ENCODE measurements at places on chromosomes 2 and 18.

DNA sequence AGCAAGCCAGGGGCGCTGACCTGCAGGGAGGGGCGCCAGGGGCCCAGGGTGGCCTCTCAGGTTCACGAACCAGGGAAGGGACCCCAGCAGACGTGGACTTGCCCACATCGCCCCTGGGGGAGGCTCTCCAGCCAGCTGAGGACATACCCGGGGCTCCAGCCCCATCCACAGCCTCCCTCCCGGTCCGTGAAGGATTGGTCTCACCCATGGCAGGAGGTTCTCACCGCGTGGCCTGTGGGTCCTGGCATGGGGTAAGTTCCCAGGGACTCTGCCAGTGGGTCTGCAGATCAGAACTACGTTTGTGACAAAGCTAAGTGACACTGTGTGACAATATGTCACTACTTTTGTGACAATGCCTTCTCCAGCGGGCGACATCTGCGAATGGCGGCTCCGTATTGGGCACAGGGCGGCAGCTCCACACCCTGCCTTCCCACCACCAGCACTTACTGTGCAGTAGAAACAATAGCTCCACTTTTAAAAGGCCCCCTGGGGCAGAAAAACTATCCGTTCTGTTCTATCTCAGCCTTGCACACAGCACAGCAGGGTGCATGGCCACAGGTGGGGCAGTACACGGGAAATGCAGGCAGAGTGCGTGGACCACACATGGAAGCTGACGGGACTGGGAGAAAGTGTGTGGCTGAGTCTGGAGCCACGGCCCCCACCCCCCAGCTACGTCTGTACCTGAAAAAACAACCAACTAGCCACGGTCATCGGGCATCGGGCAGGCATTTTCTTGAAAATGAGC is 65.2 kb upstream of the CTDP1 start:
- DNase-seq: no peak

- DNase-seq: no peak
Observed at GRCh38 chr2:113251118-113251517, 27.6 kb downstream of the PAX8 start.

DNA sequence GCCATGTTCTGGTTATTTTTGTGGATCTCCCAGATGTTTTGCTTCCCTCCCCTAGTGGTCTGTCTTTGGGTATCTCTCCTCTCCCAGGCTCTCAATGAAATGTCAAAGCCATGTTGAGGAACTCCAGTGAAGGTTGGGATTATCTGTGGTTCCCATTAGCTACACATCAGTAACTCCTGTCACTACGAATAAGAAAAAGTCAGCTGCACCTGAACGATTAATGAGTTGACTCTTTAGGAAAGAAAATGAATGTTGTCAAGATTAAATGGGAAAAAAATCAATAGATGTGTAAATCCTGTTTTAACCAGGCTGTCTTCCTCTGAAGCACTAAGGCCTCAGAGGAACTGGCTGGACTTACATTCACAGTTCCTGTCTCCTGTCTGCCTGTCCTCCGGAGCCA is 94.0 kb upstream of the DAPL1 start:
- DNase-seq: no peak

- DNase-seq: no peak
Observed at GRCh38 chr2:28347193-28347592, 45.5 kb upstream of the FOSL2 start.

- no peak for DNase-seq
Observed at GRCh38 chr2:207565736-207566500, 36.2 kb downstream of the CREB1 start.

GRCh38 chr2:227148106-227148505 is 15.9 kb downstream of the COL4A4 start:
- DNase-seq: no peak

- DNase-seq: no peak
Observed at GRCh38 chr18:20996418-20996817, 115.2 kb downstream of the ROCK1 start.

DNA sequence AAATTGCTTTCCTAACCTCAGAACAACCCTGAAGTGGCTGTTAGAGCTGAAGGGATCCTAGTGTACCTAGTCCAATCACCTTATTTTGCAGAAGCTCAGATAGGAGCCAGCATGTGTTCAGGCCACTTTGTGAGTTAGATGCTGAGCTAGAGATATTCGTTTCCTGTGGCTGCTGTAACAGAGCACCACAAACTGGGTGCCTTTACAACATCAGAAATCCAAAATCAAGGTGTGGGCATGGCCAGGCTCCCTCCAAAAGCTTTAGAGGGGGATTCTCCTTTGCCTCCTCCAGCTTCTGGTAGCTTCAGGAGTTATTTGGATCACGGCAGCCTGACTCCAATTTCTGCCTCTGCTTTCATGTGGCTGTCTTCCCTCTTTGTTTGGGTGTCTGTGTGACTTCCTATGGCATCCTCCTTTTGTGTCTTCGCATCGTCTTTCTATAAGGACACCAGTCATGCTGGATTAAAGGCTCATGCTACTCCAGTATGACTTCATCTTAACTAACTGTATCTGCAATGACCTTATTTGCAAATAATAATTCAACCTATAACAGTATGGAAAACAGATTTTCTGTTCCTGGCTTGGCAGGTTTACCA is 86.3 kb upstream of the TGFA start:
- no peak for DNase-seq

GRCh38 chr2:85921659-85922058 is 32.9 kb upstream of the ST3GAL5 start:
- no peak for DNase-seq

DNA sequence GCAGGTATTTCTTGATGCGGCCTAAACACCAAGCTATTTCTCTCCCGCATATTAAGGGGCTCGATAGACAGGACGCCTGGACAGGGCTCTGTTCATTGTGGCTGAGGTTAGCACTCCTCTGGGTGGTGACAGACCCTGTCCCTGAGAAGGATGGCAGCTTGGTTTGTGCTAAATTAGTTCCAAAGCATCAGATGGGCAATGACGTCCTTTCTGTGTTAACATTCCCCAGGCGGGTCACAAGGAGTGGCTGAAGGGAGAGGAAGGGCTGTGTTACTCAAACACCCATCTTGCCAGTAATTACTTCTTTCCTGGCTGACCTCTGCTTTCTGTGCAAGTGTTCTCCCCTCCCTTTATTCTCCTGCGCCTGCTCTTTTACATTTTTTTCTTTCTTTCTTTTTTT is 75.0 kb downstream of the TMEM247 start:
- no peak for DNase-seq

- no peak for DNase-seq
Observed at GRCh38 chr18:55421615-55422419, 166.2 kb downstream of the TCF4 start.

- no peak for DNase-seq
Observed at GRCh38 chr2:216560838-216561270, 62.2 kb downstream of the RPL37A start.

DNA sequence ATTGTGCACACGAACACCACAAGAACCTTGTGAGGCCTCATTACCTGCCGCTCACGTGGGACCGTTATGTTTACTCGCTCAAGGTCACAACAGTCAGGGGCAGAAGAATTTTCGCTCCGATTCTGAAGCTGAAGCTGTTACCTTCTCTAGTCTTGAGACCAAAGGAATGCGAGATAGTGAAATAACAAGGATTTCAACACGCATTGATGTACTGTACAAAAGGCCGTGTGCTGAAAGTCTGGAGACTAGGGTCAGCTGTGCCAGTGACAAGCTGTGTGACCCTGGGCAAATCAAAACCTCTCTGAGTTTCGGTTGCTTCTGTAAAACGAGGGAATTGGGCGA is 583 bp downstream of the NEMP2 start:
- no peak for DNase-seq

GRCh38 chr2:162267496-162267895 is 24.3 kb upstream of the FAP start:
- no peak for DNase-seq

DNA sequence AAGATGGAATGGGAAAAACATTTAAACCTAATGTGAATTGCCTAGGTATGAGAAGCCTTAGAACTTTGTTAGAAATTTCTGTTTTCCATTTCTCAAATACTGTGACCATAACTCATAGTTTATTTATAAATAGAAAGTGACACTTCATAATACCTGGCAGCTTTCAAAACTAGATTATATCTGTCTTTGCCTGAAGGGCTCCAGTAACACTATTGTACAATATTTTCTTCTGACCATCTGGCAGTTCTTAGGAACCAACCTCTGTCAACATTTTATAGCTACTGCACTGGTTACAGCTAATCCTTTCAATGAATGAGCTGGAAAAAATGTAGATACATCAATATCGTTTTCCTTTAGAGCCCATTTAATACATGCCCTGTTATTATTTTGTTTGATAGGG is 237.4 kb downstream of the CAMKMT start:
- DNase-seq: no peak

DNA sequence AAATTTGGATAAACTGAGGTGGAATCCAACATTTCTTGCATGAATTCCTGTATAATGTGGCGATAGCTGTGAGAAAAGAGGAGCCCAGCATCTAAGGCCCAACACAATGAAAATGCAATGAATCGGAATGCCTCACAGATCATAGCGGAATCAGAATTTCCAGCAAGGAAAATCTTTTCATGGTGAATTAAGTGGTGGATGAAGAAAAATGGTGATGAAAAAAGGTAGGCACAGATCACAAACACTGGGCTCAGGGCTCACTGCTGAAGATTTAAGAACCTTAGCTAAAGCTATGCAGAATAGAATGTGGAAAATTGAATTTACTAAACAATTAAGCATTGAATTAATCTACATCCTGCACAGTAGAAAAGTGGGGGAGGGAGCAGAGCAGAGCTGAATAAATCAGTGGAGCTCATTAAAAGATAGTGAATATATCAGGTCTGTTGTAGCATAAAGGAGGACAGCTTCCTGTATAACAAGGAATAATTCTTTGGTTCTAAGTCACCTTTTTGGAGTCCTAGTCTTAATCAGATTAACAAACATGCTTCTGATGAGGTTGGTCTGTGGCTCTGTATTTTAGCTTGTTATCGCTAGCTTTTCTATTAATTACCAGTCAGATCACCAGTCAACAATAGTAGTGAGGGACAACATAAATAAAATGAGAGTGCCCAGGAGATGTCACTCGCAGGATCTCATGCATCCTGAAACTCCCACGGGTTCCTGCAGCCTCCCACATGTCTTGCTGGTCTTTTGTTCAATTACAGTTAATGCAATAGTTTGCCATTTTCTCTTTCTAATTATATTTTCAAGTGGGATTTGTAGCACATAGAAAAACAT is 27.0 kb downstream of the MEIS1 start:
- no peak for DNase-seq

DNA sequence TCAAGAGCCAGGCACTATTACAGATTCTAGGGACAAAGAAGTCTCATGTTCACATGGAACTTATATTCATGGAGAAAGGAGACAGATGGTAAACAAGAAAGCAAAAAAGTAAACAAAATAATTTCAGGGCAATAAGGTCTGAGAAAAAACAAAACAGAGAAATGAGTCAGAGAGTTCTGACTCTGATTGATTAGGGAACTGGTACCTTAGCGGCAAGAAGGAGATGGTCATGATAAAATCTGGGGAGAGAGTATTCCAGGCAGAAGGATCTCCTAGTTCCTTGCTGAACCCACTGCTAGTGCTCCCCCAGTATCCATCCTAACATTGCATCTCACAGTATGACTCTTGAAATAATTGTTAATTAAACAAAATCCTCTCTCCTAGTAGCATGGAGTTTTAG is 161.8 kb upstream of the KLF7 start:
- DNase-seq: no peak

DNA sequence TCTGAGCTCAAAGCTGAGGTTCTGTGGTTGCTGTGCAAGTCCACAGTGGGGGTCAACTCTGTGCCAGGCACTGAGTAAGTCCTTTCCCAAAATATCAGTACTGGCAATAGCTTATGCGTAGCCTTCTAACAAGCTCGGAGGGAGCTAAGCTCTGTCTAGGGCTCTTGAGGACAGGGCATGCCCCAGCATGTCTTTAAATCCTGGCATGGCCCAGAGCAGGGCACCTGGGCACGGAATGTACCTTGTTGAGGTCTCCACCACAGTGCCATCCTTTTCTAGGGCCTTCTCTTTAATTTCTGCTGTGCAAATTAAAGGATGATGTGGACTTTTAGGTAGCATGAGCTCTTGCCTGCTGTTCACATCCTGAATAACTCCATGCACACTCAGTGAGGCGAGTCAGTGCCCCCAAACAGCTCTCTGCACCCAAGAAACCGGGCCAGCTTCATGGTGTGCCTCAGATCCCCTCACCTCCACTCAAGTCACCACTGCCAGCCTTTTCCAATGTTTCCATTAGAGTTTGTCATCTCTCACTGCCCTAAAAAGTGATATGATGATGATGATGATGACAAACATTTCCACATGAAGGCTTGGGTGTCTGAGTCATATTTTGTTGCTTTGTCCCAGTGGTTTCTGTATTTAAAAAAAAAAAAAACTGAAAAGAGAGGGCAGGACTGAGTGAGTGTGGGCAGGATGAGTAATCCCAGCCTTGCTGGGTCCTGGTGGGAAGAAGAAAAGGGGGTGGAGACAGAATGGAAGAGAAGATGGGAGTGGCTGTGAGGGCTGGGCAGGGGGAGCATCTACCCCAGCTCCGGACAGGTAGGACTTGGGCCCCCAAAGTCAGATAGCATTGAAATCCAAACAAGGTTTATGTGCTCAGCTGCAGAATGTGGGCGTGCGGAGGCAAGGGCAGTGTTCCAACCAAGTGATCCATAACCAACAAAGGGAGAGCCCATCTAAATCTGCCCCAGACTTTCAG is 78.9 kb downstream of the ZBTB7C start:
- DNase-seq: no peak

DNA sequence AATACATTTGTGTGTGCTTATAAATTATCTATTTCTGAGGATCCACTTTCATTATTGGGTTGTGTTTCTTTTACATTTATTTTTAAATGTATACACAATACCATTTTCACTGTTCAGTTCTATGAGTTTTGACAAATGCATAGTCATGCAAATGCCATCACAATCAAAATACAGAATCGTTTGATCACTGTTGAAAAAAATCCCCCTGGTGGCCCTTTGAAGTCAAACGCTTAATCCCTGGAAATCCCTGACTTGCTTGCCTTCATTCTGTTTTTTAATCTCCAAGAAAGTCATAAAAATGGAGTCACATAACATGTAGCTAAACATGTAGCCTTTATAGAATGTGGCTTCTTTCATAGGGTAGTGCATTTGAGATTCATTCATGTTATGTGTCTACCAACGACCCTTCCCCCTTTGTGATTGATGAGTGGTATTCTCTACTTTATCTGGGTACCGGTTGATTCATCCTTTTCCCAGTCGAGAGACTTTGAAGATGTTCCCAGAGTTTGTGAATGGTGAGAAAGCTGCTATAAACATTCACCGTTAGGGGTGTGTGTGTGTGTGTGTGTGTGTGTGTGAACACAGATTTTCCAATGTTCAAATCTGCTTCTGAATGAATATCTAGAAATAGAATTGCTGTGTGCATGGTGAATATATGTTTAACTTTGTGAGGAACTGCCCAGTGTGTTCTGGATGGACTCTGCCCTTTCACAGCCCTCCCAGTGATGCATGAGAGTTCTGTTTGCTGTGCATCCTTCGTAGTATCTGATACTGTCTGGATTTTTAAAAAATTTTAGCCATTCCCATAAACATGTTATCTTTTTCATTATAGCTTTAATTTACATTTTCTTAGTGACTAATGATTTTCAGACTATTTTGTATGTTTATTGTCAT is 173.6 kb downstream of the GALR1 start:
- DNase-seq: no peak

All from urinary bladder (tissue), 4 donors.